GM23248 (cell line): ENCODE measurements at places on chromosomes 4 and X. TPM values are rescaled to one million over a fixed set of nuclear protein-coding genes. Genes with fewer than 3 reads are reported as not detected.

GRCh38 chr4:38166768-38167167 is 206.6 kb downstream of the PTTG2 start:
- no peak for DNase-seq

LRAT gene
- polyA plus RNA-seq: 0.13 TPM in 1 of 2 replicates, not detected in the other

- DNase-seq: no peak
Observed at GRCh38 chrX:38138157-38138891, 82.3 kb downstream of the SRPX start.

WDFY3 gene
- 3.1 and 3.3 TPM in 2 replicates for polyA plus RNA-seq

- no peak for DNase-seq
Observed at GRCh38 chr4:89800527-89801103, 36.3 kb downstream of the SNCA start.

- no peak for DNase-seq
Observed at GRCh38 chr4:96599752-96600151, 759.9 kb downstream of the PDHA2 start.

PRKG2 gene
- polyA plus RNA-seq: 4.7 and 5.4 TPM in 2 replicates

GRCh38 chr4:3852309-3852708 is 86.1 kb downstream of the ADRA2C start:
- DNase-seq: no peak

DCX gene
- not detected in 2 replicates for polyA plus RNA-seq

DNA sequence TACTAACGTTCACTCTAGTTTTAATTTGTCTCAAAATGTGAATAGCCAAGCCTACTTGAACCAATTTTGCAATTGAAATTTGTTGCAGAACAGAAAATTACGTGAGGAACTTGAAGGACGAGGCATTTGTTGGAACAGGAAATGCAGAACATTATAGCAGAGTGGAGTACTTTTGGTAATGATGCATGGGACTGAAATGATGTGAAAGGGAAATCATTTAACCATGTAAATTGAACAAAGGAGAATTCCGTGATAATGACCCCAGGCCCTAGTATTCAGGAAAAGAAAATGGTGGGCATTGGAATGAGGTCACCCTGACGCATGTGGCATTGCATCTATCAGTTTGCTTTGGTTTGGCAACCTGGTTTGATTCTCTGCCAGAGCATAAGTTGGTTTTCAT is 44.9 kb upstream of the BEND4 start:
- no peak for DNase-seq

DNA sequence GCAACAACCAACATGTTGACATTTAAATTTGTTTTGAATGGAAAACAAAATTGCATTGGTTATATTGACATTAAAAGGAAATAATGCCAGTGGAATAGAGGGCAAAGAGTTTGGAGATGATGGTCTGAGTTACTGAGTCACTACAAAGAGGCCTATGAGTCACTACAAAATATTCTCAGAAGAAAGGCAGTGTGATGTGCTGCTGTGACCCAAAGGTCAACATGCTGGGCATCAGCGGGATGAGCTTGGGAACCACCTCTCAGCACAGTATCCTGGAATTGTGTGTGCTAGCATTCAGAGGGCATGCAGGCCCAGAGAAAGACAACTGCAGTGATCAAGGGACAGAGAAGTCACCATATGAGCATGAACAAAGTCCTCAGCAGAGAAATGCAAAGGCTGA is 2.8 kb downstream of the CMC4 start:
- peak; percentile 80 for DNase-seq

GRCh38 chrX:23732704-23733103 is 10.4 kb downstream of the ACOT9 start:
- no peak for DNase-seq

DNA sequence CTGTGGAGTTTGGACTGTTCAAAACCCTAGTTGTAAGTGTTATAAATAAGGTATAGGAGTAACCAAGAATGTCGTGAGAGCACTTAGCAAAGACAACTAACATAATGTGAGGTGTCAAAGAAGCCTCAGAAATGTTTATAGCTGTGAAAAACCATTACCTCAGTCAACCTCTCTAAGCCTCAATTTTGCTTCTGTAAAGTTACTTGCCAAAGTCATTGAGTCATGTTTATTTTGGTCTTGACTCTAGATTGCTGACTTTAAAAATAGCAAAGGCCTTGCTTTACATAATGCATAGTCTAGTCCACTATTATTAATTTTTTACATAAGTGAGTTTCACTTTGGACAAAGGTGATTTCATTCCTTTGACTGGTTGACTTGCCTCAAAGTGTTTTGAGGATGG is 257.6 kb upstream of the CXXC4 start:
- no peak for DNase-seq

LPAR4 gene
- not detected in 2 replicates for polyA plus RNA-seq

GRCh38 chr4:153238135-153238919 is 34.1 kb downstream of the TRIM2 start:
- no peak for DNase-seq

FHIP1A gene
- polyA plus RNA-seq: not detected in 2 replicates

GIMD1 gene
- 0.32 TPM in 1 of 2 replicates, not detected in the other for polyA plus RNA-seq

NOX1 gene
- polyA plus RNA-seq: 0.16 and 0.18 TPM in 2 replicates
